ENCODE measurements at places on chromosomes 3 and 15. TPM values are rescaled to one million over a fixed set of nuclear protein-coding genes. Genes with fewer than 3 reads are reported as not detected.
A peak's percentile ranks its signal among the peaks of the same experiment; 100 is the strongest.

- no peak overlapping the region for H3K4me3 ChIP-seq
- H3K27me3 ChIP-seq: no peaks in the 10 kb centered on the region
- no peak for DNase-seq
- no peaks in the 10 kb centered on the region for H3K4me1 ChIP-seq
These were observed 34.2 kb downstream of the KAT2B start for GRCh38 chr3:20074226-20075063.

DNA sequence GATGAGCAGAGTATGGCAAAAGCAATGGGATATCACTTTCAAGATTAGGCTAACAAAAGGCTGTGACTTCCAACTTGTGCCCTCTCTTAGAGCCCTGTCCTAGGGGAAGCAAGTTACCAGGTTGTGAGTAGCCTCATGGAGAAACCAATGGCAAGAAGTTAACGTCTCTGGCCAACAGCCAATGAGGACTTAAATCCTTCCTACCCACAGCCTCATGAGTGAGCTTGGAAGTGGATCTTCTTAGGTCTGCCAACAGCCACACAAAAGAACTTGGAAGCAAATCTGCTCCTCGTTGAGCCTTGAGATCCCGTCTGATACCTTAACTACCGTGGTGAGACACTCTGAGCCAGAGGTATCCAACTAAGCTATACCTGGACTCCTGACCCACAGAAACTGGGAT, 5.7 kb downstream of the NME9 start:
- peaks cover 3% of the 10 kb centered on the region for H3K4me1 ChIP-seq
- no peak overlapping the region for H3K27ac ChIP-seq
- no peaks in the 10 kb centered on the region for H3K27me3 ChIP-seq

GRCh38 chr3:103818398-103818797, 1383.6 kb downstream of the ZPLD1 start:
- no peaks in the 10 kb centered on the region for H3K36me3 ChIP-seq
- no peaks in the 10 kb centered on the region for H3K4me1 ChIP-seq
- no peaks in the 10 kb centered on the region for H3K27me3 ChIP-seq
- no peak overlapping the region for H3K4me3 ChIP-seq

GRCh38 chr3:151445273-151446001, 15.4 kb downstream of the IGSF10 start:
- H3K4me3 ChIP-seq: no peak overlapping the region
- DNase-seq: no peak
- no peaks in the 10 kb centered on the region for H3K4me1 ChIP-seq
- H3K27me3 ChIP-seq: no peaks in the 10 kb centered on the region
- H3K27ac ChIP-seq: no peak overlapping the region
- no peaks in the 10 kb centered on the region for H3K36me3 ChIP-seq

DNA sequence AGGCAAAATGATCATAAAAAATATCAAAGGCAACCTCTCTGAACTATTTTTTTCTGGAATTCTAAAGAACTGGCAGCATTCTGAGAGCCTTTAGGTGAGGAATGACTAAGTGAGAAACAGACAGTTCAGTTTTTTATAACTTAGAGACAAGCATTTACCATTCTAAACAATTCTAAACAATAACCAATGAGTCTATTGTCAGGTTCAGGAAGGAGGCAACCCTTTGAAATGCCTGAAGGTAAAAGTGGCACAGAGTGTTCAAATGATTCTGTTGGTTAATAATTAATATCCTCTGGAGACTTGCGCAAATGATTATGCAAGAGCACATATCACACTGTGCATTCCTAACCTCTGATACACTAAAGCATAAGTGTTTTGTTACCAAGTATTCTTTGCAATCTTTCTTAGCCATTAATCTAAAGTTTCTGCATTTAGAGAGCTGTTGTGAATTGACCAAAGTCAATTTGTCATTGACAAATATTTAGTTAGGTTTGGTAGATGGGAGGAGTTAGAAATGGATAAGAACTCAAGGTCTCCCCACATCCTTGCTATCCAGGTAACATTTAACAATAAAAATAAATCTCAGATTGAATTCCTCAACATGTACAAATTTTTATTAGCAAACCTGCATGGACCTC, 9.2 kb upstream of the TGFBR2 start:
- H3K4me1 ChIP-seq: peaks cover 32% of the 10 kb centered on the region
- no peak overlapping the region for H3K4me3 ChIP-seq
- peak overlapping the region; percentile 51 for H3K27ac ChIP-seq
- H3K27me3 ChIP-seq: no peaks in the 10 kb centered on the region
- H3K36me3 ChIP-seq: no peaks in the 10 kb centered on the region

GRCh38 chr3:136624894-136625815, 127.0 kb downstream of the STAG1 start:
- no peak overlapping the region for H3K4me3 ChIP-seq
- H3K4me1 ChIP-seq: peaks cover 38% of the 10 kb centered on the region
- H3K36me3 ChIP-seq: peaks cover 5% of the 10 kb centered on the region
- DNase-seq: no peak

GREM1 gene
- 0.96 TPM for total RNA-seq

GRCh38 chr3:115478359-115478758, 145.0 kb upstream of the GAP43 start:
- no peaks in the 10 kb centered on the region for H3K36me3 ChIP-seq
- no peaks in the 10 kb centered on the region for H3K4me1 ChIP-seq
- H3K27me3 ChIP-seq: no peaks in the 10 kb centered on the region
- no peak for DNase-seq

DNA sequence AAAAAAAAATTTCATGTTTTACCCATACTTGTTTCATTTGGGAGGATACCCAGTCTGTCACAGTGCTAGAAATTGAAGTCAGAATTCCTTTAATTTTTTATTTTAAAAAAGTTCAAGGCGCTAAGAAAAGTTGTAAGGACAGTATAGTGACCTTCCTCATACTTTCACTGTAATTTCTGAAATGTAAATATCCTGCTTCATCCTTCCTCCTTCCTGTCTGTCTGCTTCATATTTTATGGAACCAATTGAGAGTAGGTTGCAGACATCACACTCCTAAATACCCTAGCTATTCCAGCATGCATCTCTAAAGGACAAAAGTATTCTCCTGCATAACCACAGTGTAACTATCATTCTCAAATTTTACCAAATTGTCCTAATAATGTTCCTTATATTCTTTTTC, 35.8 kb downstream of the CMTM8 start:
- no peaks in the 10 kb centered on the region for H3K27me3 ChIP-seq
- no peak overlapping the region for H3K4me3 ChIP-seq
- H3K27ac ChIP-seq: no peak overlapping the region
- H3K36me3 ChIP-seq: no peaks in the 10 kb centered on the region
- H3K4me1 ChIP-seq: peaks cover 17% of the 10 kb centered on the region

RETNLB gene
- not detected for total RNA-seq

GRCh38 chr15:70726753-70727152, 36.6 kb downstream of the UACA start:
- no peak overlapping the region for H3K27ac ChIP-seq
- peaks cover 3% of the 10 kb centered on the region for H3K4me1 ChIP-seq
- no peak overlapping the region for H3K4me3 ChIP-seq
- H3K36me3 ChIP-seq: no peaks in the 10 kb centered on the region
- DNase-seq: no peak

- no peaks in the 10 kb centered on the region for H3K27me3 ChIP-seq
- H3K36me3 ChIP-seq: no peaks in the 10 kb centered on the region
- no peak for DNase-seq
- H3K4me1 ChIP-seq: no peaks in the 10 kb centered on the region
These were observed 166.4 kb upstream of the ROPN1 start for GRCh38 chr3:124158168-124158881.

DNA sequence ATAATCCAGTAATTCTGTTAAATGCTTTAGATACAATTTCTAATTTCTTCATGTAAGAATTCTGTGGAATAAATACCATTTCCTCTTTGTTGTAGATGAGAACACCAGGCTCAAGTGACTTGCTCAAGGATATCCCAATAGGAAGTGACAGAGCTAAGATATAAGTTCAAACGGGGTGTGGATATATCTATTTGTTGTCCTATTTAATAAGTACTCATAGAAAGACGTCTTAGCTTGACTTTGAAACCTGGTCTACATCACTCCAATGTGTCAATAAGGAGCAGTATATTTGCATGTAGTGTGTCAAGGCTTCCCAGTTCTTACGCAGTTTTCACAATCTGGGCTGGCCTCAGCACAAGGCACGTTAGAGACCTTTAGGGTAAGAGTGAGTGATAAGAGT, 4.7 kb upstream of the GCSAM start:
- no peaks in the 10 kb centered on the region for H3K36me3 ChIP-seq
- H3K27me3 ChIP-seq: no peaks in the 10 kb centered on the region
- no peak overlapping the region for H3K27ac ChIP-seq
- DNase-seq: no peak

PARP15 gene
- total RNA-seq: 3.1 TPM

GRCh38 chr15:67786646-67787045, 38.7 kb upstream of the SKOR1 start:
- peaks cover 13% of the 10 kb centered on the region for H3K36me3 ChIP-seq
- DNase-seq: no peak
- no peak overlapping the region for H3K27ac ChIP-seq
- H3K27me3 ChIP-seq: no peaks in the 10 kb centered on the region
- H3K4me1 ChIP-seq: no peaks in the 10 kb centered on the region
- no peak overlapping the region for H3K4me3 ChIP-seq

- no peaks in the 10 kb centered on the region for H3K36me3 ChIP-seq
- no peak overlapping the region for H3K27ac ChIP-seq
- H3K4me3 ChIP-seq: no peak overlapping the region
- no peaks in the 10 kb centered on the region for H3K4me1 ChIP-seq
- no peaks in the 10 kb centered on the region for H3K27me3 ChIP-seq
These were observed 97.7 kb upstream of the P2RY1 start for GRCh38 chr3:152737021-152737908.

DNA sequence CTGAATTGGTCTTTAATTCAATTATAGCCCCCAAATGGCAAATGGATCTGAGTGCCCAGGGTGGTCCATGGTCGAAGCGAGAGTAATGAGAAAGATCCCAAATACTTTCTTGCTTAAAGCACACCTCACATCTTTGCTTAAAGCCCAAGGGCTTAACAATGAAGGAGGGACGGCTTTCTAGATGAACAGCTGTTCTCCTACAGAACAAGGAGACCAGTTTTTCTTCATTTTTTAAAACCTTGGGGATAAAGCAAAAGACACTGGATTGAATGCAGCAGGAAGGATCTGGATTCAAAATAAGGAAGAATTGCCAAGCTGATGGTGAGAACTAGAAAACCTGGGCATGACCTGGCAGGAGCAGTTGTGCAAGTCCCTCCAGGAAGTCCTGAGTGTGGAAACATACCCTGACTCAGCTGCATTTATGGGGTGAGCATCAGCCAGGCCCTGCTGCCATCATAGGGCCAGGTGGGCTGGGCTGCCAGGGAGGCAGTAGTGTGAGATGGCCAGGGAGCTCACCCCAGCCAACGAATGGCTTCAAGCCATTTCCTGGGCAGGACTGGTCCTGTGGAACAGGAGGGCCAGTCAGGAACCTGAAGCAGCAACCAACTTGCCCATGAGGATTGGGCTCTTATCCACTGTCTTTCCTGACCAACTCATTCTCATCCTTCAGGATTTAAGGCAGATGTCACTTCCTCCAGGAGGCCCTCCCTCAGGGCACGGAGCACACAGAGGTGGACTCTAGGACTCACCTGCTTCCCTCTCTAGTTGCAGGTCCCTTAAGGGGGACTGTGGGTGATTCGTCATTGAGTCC, 18.4 kb upstream of the RHCG start:
- no peak overlapping the region for H3K27ac ChIP-seq
- H3K27me3 ChIP-seq: no peaks in the 10 kb centered on the region
- no peak overlapping the region for H3K4me3 ChIP-seq
- H3K4me1 ChIP-seq: no peaks in the 10 kb centered on the region
- no peak for DNase-seq
- no peaks in the 10 kb centered on the region for H3K36me3 ChIP-seq

HRG gene
- not detected for total RNA-seq

DNA sequence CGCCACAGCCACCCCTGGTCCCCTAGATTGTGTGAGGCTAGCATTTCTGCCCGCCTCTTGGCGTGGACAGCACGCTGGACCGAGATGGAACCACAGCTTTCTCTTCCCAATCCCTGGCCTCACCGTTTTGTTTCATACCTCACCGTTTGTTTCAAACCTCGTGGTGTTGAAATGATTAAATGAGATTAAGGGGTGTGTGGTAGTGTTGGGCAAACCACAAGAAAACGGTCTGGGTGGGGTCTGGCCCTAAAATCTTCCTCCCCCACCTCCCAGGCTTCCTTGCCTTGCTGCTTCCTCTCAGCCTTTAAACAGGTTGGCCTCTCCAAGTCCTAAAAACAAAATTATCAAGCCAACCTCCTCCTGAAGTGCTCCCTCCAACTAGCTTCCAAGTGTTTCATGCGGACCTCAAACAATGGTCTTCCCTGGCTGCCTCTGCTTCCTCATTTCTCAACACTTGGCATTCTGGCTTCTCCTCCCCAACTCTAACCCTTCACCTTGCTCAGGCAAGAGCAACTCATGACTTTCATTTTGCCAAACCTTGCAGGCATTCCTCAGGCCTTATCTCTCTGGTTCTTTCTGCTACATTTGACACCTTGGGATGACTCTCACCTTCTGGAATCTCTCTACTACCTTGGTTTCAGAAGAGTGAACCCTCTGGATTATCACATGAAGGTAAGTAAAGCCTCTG, 1.4 kb upstream of the ATP13A3 start:
- H3K4me3 ChIP-seq: peak overlapping the region; percentile 68
- no peaks in the 10 kb centered on the region for H3K36me3 ChIP-seq
- peaks cover 5% of the 10 kb centered on the region for H3K4me1 ChIP-seq

AMT gene
- 8.8 TPM for total RNA-seq

- no peaks in the 10 kb centered on the region for H3K27me3 ChIP-seq
- DNase-seq: peak; percentile 65
- H3K4me1 ChIP-seq: no peaks in the 10 kb centered on the region
- H3K36me3 ChIP-seq: peaks cover 39% of the 10 kb centered on the region
- no peak overlapping the region for H3K4me3 ChIP-seq
These were observed 23.4 kb downstream of the VIPR1 start for GRCh38 chr3:42525736-42526345.

GRCh38 chr3:142676151-142676550, 47.7 kb upstream of the TRPC1 start:
- H3K27me3 ChIP-seq: no peaks in the 10 kb centered on the region
- H3K27ac ChIP-seq: no peak overlapping the region
- H3K36me3 ChIP-seq: no peaks in the 10 kb centered on the region
- no peak overlapping the region for H3K4me3 ChIP-seq
- no peak for DNase-seq

DNA sequence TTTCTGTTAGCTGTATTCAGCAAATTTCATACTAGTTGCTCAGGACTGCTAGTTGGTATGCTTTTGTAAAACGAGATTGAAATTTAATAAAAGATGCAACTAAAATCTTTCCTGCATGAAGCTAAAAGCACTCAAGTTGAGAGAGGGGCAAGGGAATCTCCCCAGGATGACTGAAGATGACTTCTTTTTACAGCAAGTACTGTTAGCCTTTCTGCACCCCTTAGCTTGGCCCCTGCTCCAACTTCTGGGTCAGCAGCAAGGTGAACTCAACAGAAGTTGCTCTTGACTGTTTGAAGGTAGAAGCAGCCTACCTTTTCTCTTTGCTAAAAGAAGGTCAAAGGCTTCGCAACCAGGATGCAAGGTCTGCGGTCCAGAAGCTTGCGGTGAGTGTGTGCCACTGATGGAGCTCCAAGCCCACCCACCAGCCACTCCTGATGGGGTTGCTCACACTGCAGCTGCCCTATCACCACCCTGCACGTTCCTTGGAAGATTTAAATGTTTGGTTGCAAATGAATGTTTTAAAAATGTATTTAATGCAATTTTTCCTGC, 32.5 kb downstream of the NME9 start:
- H3K4me3 ChIP-seq: no peak overlapping the region
- H3K27ac ChIP-seq: no peak overlapping the region
- no peaks in the 10 kb centered on the region for H3K27me3 ChIP-seq
- no peaks in the 10 kb centered on the region for H3K36me3 ChIP-seq
- H3K4me1 ChIP-seq: no peaks in the 10 kb centered on the region
- DNase-seq: no peak

Data from left lung (tissue), 14 donors.